ENCODE measurements at places on chromosomes 7 and 10.

GRCh38 chr7:43119371-43120075, 7.1 kb downstream of the HECW1 start:
- no peak for DNase-seq

- no peak for DNase-seq
These were observed 141.1 kb downstream of the DIP2C start for GRCh38 chr10:548238-548901.

GRCh38 chr7:114130866-114131265, 212.1 kb upstream of the PPP1R3A start:
- no peak for DNase-seq

- no peak for DNase-seq
These were observed 55.8 kb downstream of the AKR1B1 start for GRCh38 chr7:134403062-134403461.

GRCh38 chr10:50447691-50448090, 176.1 kb downstream of the SGMS1 start:
- no peak for DNase-seq

GRCh38 chr7:70704831-70705346, 427.1 kb upstream of the GALNT17 start:
- DNase-seq: no peak

DNA sequence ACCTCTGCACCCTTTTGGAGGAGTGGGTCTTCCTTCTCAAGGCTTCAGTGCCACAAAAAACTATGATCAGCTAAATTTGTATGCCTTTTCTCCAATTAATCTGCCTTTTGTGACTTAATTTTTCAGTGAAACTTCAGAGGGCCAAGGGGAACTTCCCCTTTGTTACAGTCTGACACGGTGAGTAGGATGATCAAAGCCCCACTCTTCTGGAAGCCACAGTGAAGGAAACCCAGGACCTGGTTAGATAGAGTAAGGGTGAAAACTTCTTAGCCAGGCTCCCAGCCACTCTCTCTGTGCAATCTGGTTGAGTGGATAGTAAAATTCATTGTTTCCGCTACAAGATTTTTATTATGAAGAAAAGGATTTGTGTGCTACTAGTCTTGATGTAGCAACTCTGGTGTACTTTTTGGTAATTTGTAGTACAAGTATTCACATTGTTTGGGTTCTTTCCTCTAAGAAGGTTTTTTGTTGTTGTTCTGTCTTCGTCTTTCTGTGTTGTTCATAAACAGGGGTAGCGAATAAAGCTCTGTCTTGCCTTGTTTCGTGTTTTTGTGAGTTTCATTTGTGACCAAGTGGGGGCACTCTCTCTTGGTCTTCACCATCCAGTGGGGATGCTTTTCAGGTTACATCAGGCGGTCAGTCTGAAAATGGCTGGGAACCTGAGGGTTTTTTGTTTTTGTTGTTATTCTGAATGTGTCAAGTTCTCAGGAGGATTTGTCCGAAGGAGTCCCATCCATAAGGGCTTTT, 268.5 kb upstream of the NPSR1 start:
- no peak for DNase-seq

- no peak for DNase-seq
These were observed 256.7 kb upstream of the GNAI1 start for GRCh38 chr7:79877874-79878465.
